Globus pallidus (tissue), 1 donor: ENCODE measurements at places on chromosomes 5 and 9.

- no peak for DNase-seq
Measured at GRCh38 chr9:135993765-135994500, 32.8 kb upstream of the UBAC1 start.

DNA sequence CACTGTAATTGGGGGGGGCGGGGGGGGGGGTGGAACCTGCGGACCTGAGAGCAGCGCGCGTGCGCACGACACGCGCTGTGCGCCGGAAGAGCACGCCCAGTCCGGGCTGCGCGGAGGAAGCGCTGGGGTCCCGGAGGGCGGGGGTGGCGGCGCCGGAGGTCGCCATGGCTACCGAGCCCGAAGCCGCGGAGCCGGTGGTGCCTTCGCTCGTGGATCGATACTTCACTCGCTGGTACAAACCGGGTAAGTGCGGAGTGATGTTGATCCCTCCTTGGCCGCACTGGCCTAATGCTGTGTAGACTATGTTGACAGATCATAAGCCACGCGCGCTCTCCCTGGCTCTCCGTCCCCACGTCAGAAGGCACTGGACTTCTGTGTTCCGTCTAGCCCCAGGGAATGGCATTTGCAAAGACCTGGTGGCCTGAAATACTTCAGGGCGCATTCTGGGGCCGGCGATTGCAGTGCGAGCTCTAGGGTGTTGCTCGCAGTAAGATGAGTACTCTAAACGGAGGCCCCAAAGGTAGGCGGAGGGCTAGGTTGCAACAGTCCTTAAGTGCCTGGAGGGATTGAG, at the start of gene ABITRAM:
Gene ABITRAM, plus strand, starts transcription at position 78 of the 571 bp plus-strand sequence. Its CDS starts 87 bp downstream, at position 165.
- peak; percentile 89 for DNase-seq

- DNase-seq, result no peak
Measured at GRCh38 chr5:132486318-132487094, 4.1 kb downstream of the IRF1 start.

DNA sequence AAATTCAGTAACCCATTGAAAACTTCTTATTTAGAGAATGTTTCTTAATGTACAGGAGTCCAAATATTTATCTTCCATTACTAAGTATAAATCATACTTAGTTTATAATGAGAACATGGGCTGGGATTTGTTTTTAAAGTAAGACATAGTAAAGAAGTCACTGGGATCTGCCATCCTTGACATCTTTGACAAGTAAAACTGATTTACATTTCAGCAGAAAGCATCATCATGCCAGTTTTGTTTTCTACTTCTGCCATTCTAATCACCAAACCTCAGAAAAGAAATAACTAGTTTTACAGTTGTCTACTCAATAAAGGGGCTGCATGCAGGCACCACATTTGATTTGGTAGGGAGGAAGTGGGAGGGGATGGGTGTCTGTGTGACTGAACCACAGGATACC, 221.7 kb upstream of the PPP1R2B start:
- DNase-seq, result no peak

DNA sequence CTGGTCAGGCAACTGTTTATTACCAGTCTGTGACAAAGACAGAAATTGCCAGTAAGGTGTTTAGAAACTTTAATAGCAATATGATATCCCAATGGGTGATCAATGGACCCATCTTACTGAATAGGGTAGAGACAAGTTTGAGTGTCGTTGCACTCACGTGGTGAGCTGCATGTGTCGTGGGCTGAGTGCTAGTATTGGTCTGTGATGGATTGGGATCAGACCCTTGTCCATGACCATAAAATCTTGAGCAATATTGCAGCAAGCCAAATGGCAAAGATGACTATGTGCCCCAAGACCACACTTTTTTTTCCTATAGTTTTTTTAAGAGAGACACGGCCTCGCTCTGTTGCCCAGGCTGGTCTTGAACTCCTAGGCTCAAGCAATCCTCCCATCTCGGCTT, 114.5 kb downstream of the PALM2AKAP2 start:
- DNase-seq, result no peak
